ENCODE measurements at places on chromosomes 2 and 18.

DNA sequence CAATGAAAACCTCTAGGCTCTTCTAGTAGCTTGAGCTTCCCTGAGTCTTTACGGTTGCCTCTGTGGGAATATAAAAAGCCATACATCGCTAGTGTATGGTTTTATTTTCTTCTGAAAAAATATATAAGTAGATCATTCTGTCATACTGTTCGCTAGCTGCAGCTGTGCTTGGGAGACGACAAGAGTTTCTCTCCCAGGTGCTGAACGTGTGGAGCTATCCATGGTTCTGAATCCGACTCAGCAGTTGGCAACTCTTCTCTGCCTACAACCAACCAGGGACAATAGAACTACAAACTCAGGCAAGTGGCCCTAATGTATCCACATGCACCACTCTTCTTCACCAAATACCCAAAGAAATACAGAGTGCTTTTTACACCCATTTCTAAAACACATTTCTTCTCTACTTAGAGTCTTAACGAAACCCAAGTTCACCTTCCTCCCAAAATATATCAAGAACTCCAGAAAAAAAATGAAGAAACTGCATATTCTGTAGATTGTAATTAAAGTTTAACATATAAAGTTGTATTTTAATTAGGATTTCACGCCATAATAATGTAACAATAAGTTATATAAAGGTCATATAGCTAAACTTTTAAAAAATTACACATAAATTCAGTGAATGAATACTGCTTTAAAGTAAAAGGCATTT lies 2.2 kb upstream of the KCNH7 start:
- no peak for DNase-seq

GRCh38 chr2:180705551-180705950 lies 274.9 kb upstream of the UBE2E3 start:
- DNase-seq, result no peak

DNA sequence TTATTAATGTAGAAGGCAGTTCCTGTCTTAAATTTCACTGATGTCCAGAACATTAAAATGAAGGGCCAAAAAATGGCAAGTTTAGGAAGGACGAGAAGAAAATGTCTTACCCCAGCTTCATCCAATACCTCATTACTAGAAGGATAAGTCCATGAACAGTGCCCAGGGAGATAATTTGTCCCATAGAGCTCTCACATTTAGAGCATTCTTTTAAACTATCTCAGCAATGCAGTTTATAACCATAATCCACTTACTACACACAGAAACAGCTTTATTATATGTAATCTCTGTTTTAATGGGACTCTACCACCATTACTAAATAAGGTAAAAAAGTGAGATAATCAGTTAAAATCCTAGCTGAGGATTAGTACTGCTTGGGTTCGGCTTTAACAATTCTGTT lies 142.5 kb downstream of the PARD3B start:
- no peak for DNase-seq

- no peak for DNase-seq
Observed at GRCh38 chr2:219642069-219642454, 14.6 kb downstream of the SLC4A3 start.

DNA sequence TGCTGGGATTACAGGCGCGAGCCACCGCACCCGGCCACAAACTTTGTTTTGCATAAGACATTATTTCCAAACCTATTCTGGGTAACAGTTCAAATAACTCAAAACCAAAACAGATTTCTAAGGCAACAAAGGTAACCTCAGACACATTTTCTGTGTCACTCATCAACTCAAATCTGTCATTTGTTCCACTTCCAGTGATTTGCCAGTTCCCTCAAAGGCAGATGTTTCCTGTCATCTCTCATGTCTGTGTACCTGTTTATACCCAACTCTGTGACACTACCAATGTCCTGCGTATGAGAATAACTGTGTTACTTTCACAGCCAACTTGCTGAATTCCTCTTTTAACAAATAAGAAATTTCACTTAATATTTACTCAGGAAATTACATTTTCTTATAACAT lies 54.4 kb downstream of the SCN3A start:
- no peak for DNase-seq

DNA sequence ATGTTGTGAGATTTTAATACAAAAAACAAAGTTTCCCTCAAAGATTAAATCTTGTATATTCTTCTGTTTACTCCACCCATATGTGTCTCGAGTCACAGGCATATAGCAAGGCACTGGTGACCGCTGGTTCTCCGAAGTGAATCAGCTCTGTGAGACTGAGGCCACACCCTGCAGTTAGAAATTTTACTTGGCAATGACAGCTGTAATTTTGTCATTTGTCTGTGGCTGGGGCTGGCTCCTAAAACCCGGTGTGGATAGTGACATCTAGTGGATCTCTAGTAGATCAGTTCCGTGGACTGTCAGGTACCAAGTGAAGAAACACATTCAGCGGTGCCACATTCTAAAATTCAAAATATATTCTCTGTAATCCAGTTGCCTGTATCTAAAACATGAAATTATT lies 278.0 kb downstream of the NEDD4L start:
- no peak for DNase-seq

- no peak for DNase-seq
Observed at GRCh38 chr2:108575132-108575966, 41.1 kb downstream of the LIMS1 start.

- peak; percentile 31 for DNase-seq
Observed at GRCh38 chr2:172427256-172427989, at the start of gene ITGA6. Gene ITGA6, plus strand, starts transcription at chr2:172427586.

DNA sequence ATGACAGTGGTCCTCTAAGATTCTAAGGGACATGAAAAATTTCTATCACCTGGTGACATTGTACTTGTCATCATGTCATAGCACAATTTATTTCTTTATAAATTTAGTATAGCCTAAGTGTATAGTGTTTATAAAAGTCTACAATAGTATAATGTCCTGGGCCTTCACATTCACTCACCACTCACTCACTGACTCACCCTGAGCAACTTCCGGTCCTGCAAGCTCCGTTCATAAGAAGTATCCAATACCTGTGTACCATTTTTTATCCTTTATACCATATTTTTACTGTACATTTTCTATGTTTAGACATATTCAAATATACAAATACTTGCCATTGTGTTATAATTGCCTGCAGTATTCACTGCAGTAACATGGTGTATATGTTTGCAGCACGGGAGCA lies 72.8 kb upstream of the DSEL start:
- DNase-seq, result no peak

- DNase-seq, result no peak
Observed at GRCh38 chr18:78973357-78974083, 6.1 kb upstream of the SALL3 start.

DNA sequence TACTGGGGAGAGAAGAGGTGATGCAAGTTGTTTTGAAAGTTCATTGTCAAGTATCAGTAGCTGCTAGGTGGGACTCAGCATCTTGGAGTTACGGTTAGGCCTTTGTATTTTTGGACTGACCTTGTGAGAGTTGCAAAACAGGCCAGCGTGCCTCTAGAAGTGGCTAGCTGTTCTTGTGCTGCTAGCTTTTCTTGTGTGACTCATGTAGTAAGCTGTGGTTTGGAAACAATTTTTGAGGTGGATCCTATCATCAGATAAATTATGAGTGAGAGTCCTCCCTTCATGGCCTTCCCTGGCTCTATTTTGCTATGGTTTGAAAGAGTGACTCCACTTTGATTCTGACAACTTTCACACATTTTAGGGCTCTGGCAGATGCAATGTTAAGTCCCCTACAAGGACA lies 409.2 kb upstream of the HS6ST1 start:
- DNase-seq, result no peak

GRCh38 chr2:169351725-169352124 lies 10.6 kb downstream of the LRP2 start:
- no peak for DNase-seq

GRCh38 chr2:60532421-60532820 lies 21.0 kb downstream of the BCL11A start:
- no peak for DNase-seq

- DNase-seq, result no peak
Observed at GRCh38 chr2:217866457-217866856, 136.3 kb downstream of the TNS1 start.

GRCh38 chr2:205930209-205930608 lies 155.8 kb downstream of the INO80D start:
- no peak for DNase-seq

GRCh38 chr2:24511894-24512293 lies 20.8 kb downstream of the NCOA1 start:
- DNase-seq, result no peak

- DNase-seq, result peak; percentile 35
Observed at GRCh38 chr18:59900222-59901128, 679 bp downstream of the PMAIP1 start.

GRCh38 chr2:44952143-44952805 lies 10.8 kb downstream of the SIX3 start:
- DNase-seq, result no peak

DNA sequence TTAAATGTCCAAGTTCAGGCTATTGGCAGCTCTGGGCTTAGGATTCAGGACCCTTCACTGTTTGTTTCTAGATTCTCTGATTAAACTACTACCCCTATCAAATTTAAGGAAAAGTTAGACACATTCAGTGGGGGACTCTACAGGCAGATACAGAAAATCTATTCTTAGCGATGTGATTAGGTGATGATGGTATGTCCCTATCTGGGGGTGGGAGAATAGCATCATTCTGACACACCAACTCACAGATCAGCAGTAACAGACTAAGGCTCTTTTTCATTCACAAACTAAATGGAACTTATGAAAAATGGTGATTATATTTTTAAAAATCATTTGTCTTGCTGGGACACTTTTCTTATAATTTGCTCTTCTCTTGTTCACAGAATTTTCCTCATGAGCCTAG lies 232.9 kb upstream of the CDH2 start:
- DNase-seq, result no peak

- no peak for DNase-seq
Observed at GRCh38 chr2:142724186-142724585, 153.3 kb upstream of the KYNU start.

DNA sequence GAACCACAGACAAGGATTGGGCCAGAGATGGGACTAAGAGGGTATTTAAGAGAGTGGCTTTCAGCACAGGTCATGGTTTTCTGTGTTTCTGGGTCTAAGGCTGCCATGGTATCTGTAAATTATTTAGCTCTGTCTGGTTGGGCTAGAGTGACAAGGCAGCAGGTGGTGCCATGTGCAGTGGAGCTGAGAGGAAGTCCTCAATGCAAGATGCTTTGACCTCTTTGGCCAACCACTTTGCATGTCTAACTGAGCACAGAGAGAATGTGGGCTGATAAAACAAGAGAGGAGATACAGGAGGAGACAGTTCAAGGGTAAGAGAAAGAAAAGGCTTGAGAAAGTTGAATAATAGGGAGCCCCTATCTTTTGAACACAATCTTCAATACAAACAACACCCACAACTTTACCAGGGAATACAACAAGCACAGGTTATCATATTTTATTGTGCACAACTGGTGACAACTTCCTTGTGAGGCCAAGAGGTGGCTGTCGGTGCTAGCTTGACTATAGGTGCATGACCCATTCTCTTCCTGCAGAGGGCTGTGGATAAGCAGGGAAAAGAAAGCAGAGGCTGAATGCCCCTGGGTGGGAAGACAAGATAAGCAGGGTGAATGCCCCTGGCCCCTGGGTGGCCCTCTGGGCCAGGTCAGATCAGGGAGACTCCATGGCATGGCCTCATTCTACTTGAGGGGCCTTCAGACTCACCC lies 12.3 kb downstream of the FLACC1 start:
- DNase-seq, result no peak

- no peak for DNase-seq
Observed at GRCh38 chr18:28408528-28408927, 231.6 kb upstream of the CDH2 start.

DNA sequence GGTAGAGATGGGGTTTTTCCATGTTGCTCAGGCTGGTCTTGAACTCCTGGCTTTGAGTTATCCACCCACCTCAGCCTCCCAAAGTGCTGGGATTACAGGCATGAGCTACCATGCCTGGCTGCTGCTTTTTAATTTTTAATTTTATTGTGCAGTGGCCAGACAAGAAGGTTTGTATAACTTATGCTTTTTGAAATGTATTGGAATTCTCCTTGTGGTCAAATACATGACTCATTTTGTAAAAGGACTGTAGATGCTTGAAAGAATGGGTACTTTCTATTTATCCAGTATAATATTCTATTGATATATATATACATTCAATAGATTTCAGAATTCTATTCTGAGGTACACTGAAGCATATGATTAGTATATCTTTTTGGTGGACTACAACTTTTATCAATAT lies 82.6 kb upstream of the ST3GAL5 start:
- DNase-seq, result no peak

DNA sequence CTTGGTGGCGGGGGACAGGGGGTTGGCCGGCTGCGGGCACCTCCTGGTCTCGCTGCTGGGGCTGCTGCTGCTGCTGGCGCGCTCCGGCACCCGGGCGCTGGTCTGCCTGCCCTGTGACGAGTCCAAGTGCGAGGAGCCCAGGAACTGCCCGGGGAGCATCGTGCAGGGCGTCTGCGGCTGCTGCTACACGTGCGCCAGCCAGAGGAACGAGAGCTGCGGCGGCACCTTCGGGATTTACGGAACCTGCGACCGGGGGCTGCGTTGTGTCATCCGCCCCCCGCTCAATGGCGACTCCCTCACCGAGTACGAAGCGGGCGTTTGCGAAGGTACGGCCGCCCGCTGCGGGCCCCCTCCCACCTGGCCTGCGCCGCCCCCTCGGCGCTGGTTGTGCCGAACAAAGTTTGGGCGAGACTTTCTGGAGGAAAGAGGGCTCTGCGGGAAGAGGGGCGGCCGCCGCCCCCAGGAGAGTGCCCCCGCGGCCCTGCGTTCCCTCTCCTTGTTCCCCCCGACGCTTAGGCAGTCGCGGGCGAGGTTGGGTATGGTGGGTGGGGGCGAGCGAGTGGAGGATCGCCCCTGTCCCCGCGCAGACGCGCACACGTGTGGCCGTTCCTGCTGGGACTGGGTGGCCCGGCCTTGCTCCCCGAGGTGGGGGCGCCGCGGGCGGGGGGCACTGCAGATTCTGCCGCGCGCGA lies 866 bp downstream of the CRIM1 start:
- DNase-seq, result no peak

- no peak for DNase-seq
Observed at GRCh38 chr2:216012133-216012829, 1.1 kb downstream of the MREG start.

DNA sequence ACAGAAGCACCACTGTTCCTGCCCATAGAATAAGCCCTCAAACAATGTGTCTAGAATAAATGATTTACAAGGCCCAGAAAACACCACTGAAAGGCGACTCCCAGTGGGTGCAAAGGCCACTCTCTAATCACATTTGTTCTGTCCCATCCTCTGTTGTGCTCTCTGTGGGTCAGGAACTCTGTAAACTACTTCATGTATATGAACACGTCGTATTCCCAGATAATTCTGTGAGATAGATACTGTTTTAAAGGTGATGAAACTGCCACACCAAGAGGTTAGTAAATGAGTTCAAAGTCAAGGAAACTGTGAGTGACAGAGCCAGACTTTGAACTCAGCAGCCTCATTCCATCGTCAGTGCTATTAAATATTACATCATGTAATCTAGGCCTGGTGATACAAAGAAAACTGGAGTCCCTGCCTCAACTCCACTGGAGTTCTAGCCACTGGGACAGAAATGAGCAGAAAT lies 269.7 kb upstream of the DCC start:
- DNase-seq, result no peak

GRCh38 chr18:23131693-23132319 lies 3.5 kb upstream of the CABLES1 start:
- peak; percentile 39 for DNase-seq
